NCI-H226 (cell line): ENCODE measurements at places on chromosomes 7 and 10.
A peak's percentile ranks its signal among the peaks of the same experiment; 100 is the strongest.

DNA sequence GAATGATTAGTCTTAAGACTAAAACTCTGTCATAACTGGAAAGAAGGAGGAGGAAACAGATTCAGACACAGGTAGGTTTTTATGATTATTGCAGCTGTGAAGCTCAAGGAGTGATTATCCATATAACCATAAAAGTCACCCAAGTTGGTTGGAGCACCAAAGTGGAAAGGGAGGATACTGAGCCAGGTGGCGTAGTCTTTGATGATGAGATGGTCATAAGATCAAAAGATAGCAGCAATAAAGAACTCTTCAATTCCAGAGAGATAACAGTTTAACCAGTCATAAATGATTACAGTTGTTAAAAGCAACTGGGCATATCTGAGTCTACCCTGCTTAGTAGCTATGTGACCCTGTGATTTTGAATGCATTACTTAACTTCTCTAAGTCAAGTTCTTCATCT is 8.4 kb downstream of the ABCB1 start:
- no peak for DNase-seq

DNA sequence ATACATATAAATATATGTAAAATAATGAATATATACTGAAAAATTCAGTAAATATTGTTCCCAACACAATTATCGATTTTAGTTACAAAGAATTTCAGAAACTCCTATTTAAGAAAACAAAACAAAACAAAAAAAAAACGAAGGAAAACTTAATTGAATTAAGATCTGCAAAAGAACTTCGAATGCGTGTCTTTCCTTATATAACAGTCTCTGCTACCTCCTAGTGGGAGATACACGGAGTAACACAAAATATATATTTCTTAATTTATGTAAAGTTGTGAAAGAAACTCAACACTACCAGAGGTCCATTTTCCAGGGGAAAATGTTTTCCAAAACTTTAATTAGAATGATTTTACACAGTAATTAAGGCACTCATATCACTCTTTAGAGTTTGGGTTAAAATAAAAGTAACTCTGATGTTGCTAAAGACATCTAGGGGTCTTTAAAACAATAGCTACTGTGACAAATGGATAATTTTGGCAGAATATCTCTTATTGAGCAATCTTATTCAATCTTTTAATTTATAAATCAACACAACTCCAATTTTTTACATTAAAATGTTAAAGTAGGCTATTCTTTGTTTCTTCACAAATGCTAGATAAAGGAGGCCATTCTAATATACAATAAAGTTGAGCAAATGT is 41.6 kb downstream of the NEBL start:
- no peak for DNase-seq

- peak; percentile 39 for DNase-seq
Measured at GRCh38 chr7:121994625-121995410, 121.9 kb downstream of the PTPRZ1 start.

- no peak for DNase-seq
Measured at GRCh38 chr10:66176772-66177171, 749.1 kb upstream of the LRRTM3 start.

- DNase-seq = no peak
Measured at GRCh38 chr7:99997545-99998137, 17.8 kb upstream of the ZKSCAN1 start.

- no peak for DNase-seq
Measured at GRCh38 chr10:131068311-131068710, 243.2 kb downstream of the TCERG1L start.

- DNase-seq = no peak
Measured at GRCh38 chr7:56097700-56098099, 4.9 kb upstream of the PHKG1 start.

DNA sequence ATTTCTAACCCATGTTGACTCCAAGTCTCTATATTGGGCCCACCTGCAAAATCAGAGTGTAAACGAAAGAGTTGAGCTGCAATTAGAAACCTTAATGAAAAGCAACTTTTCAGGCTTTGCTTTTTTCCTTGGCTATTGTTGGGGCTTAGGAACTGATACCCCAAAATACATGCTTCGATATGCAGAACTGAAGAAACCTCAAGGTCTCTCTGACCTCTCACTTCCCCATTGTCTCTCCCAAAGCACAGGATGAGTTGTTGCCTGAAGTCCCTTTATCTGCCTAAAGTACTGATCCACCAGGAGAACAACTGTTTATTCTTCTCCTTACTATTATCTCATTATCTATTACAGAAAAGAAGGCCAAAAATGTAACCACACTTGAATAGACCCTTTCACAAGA is 666.0 kb upstream of the LRRTM3 start:
- DNase-seq = no peak

DNA sequence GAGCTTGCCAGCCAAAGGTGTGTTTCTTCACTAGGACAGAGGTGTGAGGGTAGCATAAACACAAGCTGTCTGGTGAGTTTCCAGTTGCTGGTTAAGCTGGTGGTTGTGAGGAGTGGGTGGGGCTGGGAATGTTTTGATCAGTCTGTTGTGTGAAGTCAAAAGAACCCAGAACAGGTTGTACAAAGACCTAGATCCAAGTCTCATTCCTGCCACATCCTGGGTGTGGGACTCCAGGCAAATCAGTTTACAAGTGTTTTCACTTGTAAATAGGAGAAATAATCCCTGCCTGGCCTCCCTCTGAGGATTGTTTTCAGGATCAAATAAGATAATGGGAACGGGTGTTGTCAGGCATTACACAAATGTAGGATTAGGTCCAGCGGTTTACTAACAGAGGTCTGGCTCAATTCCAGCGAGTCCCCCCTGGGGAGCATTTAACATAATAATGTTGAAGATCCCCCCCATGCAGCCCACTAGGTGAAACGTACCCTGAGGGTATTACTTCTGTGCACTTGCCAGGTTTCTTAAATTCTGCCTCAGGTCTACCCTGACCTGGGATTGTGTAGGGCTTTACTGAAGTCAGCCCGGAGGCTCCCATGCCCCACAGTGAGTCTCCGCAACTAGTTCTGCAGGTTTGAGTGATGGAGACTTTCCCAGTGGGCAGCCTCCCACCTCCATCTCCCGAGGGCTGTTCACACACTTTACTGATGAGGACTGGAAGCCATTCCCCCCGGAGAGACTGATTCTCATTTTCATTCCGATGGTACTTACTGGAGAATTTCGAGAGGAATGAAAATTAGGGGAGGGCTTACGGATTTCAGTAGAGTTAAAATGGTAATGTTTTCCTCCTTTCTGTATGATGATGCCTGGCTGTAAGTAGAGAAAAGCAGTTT is 2.7 kb upstream of the FRAT2 start:
- DNase-seq = no peak

- DNase-seq = no peak
Measured at GRCh38 chr10:63713191-63714144, 192.3 kb downstream of the REEP3 start.

GRCh38 chr7:27175626-27176523 is 1.8 kb upstream of the HOXA10 start:
- no peak for DNase-seq

DNA sequence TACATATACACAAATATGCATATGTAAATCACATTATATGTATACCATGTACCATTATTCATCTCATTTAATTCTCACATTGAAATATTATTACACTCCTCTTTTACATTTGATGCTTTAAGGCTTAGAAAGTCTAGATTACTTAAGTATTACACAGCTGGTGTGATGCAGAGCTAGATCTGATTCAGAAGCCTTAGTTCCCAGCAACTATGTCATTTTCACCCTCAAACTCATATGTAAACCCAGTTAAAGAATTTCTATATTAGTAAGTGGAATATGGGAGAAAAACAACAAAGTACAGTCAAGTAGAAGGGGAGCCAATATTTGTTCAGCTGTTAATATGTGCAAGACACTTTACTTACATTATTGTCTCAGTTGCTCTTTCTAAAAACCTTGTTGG is 74.3 kb upstream of the CSTF2T start:
- DNase-seq = no peak

GRCh38 chr10:95459446-95460045 is 101.6 kb downstream of the SORBS1 start:
- no peak for DNase-seq
